Activated CD4-positive, alpha-beta T cell treated with anti-CD3 and anti-CD28 coated beads, Interleukin-2, amount 10 ng/mL, durations not matched to agents 7 days and 5 days (primary cell): ENCODE measurements at places on chromosomes 7 and 10. TPM values are rescaled to one million over a fixed set of nuclear protein-coding genes. Genes with fewer than 3 reads are reported as not detected.

CXCL12 gene
- not detected for total RNA-seq

TMEM130 gene
- total RNA-seq, result not detected

- DNase-seq, result no peak
These were observed 303.6 kb downstream of the MAGI2 start for GRCh38 chr7:79149831-79150230.

- no peak for DNase-seq
These were observed 47.4 kb downstream of the ZMYND11 start for GRCh38 chr10:182441-183201.

DNA sequence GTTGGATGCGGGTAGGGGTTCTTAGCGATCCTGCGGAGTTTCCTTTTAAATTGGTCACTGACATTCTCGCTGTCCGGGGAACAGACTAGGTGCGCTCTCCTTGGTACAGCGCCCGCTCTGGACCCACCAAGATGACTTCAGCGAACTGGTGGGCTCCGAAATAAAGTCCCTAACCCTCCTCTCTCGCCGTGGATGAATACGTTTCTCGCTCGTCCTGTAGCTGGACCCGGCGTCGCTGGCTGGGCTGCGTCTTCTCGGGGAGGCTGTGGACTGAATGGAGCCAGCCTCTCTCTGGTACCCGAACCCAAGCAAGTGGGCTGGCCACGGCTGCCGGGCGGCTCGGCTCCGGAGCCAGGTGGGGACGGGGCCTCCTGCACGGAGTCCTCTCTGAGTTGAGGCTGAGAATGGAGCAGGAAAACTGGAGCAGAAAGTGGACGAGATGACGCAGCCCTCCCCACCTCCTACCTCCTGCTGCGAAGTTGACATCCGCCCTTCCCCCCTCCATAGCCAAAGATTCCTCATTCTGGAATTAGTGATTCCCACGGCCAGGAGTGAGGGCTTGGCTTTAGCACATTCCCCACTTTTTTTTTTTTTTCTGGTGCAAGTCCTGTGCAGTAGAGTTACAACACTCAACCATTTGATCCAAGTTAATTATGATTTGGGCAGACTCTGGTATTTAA lies 1.5 kb downstream of the UNC5B start:
- DNase-seq, result no peak

GRCh38 chr10:132149271-132149670 lies 37.5 kb upstream of the DPYSL4 start:
- no peak for DNase-seq

DNA sequence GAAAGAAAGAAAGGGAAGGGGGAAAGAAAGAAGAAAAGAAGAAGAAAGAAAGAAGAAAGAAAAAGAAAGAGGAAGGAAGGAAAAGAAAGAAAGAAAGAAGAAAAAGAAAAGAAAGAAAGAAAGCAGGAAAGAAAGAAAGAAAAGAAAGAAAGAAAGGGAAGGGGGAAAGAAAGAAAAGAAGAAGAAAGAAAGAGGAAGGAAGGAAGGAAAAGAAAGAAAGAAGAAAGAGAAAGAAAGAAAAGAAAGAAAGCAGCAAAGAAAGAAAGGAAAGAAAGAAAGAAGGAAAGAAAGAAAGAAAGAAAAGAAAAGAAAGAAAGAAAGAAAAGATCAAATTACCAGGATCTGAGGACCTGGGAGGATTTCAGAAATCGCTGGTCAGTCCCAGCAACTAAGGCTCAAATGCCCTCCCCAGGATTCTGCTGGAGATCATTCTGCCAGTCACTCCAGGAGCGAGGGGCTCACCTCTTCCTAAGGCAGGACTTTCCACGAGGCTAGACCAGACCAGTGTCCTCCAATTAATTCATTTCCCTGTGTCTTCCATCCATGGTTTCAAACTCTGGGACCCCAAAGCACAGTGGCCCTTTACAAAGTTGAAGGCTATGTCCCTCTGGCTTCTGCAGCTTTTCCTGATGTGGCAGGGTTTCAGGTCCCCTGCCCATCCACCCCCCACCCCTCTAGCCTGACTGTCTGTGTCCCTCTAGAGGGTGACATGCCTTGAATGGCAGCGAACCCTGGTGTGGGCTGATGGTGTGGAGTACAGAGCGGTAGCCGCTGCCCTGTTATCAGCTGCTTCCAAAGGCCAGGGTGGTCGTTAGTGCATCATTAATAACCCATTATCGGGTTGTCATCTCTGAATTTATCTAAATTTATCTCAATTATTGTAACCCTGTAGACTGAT lies 77.9 kb downstream of the PARP12 start:
- DNase-seq, result no peak
